ENCODE measurements at places on chromosomes 11 and 22. TPM values are rescaled to one million over a fixed set of nuclear protein-coding genes. Genes with fewer than 3 reads are reported as not detected.

The IL18 gene
- total RNA-seq = 0.37 TPM

The OSBP2 gene
- 0.81 TPM for total RNA-seq

The OR51B4 gene
- not detected for total RNA-seq

The IPO7 gene
- total RNA-seq = 61.8 TPM

The SAA1 gene
- not detected for total RNA-seq

The CDC45 gene
- total RNA-seq = 0.69 TPM

The POTEH gene
- total RNA-seq = not detected
